HFFc6 (cell line): ENCODE measurements at places on chromosomes 6 and 20. TPM values are rescaled to one million over a fixed set of nuclear protein-coding genes. Genes with fewer than 3 reads are reported as not detected.

DNA sequence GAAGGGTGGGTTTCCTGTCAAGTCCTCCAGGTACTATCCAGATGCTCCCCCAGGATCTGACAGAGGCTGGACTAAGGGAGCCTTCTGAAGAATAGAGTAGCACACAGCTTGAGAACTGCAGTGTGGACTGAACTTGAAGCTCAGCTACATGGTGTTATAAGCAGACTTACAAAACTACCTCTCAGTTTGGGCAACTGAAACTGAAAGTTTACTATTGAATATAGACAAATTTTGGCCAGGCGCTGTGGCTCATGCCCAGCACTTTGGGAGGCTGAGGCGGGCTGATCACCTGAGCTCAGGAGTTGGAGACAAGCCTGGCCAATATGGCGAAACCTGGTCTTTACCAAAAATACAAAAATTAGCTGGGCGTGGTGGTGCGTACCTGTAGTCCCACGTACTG, 348.5 kb downstream of the PLCB1 start:
- H3K27me3 ChIP-seq: no peaks in the 10 kb centered on the region; the same call in 1 of the 2 replicates
- H3K4me1 ChIP-seq: no peaks in the 10 kb centered on the region

Gene MOXD1
- 85.0 to 162 TPM (median 109 TPM) in 3 replicates for total RNA-seq

Gene GPX5
- total RNA-seq: not detected in 3 replicates

Gene OXT
- not detected in 3 replicates for total RNA-seq

DNA sequence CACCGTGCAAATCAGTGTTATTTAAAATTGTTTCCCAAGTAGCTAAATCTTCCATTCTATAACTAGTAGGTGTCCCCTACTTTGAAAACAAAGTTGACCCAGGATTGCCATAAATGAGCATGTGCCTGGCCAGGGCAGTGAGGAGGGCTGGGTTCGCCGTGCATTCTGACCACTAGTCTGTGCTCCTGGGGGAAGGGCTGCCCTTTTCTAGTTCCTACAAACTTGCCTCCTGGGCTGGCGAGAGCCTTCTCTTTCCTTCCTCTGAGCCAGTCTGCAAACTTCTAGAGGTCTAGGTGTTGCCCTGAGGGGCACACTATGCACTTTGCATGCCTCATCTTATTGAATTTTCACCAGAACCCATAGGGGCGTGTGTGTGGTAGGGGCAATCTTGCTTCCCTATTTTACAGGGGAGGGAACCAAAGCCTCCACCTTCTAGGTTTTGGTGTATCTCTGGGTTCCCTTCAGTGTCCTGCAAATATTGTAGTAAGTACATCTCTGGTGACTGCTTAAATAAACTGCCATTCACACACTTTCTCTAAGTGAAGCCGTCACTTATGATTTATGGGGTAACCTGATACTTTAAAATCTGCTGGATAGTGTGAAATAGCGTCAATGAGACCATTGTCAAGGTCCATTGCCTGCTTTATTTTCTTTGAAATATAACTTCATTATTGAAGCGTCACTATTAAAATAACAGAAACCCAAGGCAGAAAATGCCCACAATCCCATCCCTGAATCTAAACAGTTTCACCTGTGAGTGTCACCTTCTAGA, 42.2 kb downstream of the CDH26 start:
- H3K4me3 ChIP-seq: no peak overlapping the region
- H3K27me3 ChIP-seq: peaks cover 33% of the 10 kb centered on the region
- peaks cover 8% of the 10 kb centered on the region for H3K4me1 ChIP-seq
- no peak for DNase-seq
- no peak overlapping the region for H3K27ac ChIP-seq

GRCh38 chr6:8749465-8749864, 314.1 kb upstream of the SLC35B3 start:
- H3K4me1 ChIP-seq: no peaks in the 10 kb centered on the region
- no peak overlapping the region for H3K4me3 ChIP-seq
- no peaks in the 10 kb centered on the region for H3K36me3 ChIP-seq
- no peaks in the 10 kb centered on the region for H3K27me3 ChIP-seq
- no peak overlapping the region for H3K27ac ChIP-seq

Gene MYBL2
- 9.4 and 20.4 TPM in 2 replicates for total RNA-seq

Gene BPIFB4
- not detected in 2 replicates for total RNA-seq

Gene POPDC3
- total RNA-seq: 13.4 to 23.3 TPM (median 15.1 TPM) in 3 replicates

Gene BTN1A1
- 0.18 TPM in 1 of 3 replicates, not detected in the others for total RNA-seq

GRCh38 chr6:127893541-127893940, 7.3 kb downstream of the THEMIS start:
- no peaks in the 10 kb centered on the region for H3K4me1 ChIP-seq
- no peak for DNase-seq
- H3K27me3 ChIP-seq: no peaks in the 10 kb centered on the region
- no peaks in the 10 kb centered on the region for H3K36me3 ChIP-seq

DNA sequence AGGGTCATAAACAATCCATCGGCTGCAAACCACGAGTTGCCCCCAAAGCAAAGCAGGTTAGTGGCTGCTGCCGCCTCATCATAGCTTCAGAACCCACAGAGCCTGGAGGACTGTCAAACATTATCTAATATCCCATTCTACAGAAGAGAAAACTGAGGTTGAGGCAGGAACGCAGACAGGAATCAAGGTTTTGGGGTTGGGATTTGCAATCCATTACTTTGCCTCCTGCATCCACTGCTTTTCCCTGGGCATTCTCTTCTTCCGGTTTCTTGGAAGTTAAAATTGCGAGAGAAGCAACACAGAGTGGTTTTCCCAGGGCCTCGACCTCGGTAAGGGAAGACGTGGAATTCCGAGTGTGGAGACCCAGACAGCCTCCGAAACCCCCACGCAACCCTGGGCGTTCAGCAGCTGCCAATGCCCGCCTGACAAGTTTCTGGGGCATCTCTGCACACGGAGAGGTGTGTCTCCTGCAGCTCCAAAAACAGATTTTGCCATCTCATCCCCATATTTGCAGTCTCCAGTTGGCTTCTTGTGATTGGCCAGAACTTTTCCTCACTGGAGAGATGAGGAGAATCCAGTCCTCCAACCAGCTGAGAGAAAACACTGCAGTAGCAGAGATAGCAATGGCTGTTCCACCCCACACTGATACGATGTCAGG, 45.5 kb upstream of the SNAP25 start:
- H3K4me3 ChIP-seq: peak overlapping the region; percentile 86
- H3K27ac ChIP-seq: no peak overlapping the region
- no peaks in the 10 kb centered on the region for H3K36me3 ChIP-seq
- peaks cover 3% of the 10 kb centered on the region for H3K27me3 ChIP-seq
- no peak for DNase-seq
- peaks cover 7% of the 10 kb centered on the region; the same call in 1 of the 2 replicates for H3K4me1 ChIP-seq

Gene SOX18
- not detected in 3 replicates for total RNA-seq

GRCh38 chr6:22526736-22527135, 42.6 kb upstream of the HDGFL1 start:
- H3K4me1 ChIP-seq: no peaks in the 10 kb centered on the region
- no peak overlapping the region for H3K4me3 ChIP-seq
- no peak overlapping the region for H3K27ac ChIP-seq

Gene CRISP2
- not detected in 3 replicates for total RNA-seq

DNA sequence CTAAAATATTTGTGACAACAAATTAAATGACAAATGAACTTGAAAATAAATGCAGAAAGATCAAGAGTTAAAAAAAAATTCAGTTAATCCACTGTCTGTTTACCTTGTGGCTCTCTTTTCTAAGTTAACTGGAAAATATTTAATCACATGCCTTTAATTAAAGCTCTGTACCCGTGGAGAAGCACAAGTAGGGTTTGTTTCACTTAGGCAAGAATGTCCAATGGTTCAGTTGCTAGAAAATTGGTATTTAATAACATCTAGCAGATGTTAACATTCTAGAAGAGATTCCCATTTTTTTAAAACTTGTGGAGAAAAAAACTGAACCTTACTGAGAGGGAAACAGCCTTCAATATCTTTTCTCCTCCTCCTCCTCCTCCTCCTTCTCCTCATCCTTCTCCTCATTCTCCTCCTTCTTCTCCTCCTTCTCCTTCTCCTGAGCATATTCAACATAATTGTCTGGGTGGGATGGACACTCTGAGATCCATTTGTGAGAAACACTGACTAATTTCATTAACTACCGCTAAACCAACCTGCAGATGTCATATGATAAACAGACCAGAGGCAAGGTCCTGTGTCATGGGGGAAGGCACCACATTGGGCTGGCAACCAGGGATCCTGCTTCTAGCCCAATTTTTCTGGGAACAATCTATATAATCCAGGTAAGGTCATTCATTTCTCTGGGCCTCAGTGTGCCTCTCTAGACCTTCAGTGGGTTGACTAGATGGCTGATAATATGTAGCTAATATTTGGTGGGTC, 44.1 kb upstream of the AKIRIN2 start:
- H3K27ac ChIP-seq: no peak overlapping the region
- no peak overlapping the region for H3K4me3 ChIP-seq
- H3K4me1 ChIP-seq: peaks cover 10% of the 10 kb centered on the region; the same call in 1 of the 2 replicates
- H3K27me3 ChIP-seq: peaks cover 6% of the 10 kb centered on the region; the same call in 1 of the 2 replicates
- no peaks in the 10 kb centered on the region for H3K36me3 ChIP-seq
- no peak for DNase-seq

GRCh38 chr6:101806241-101806640, 412.7 kb downstream of the GRIK2 start:
- peak; percentile 84 for DNase-seq
- peaks cover 57% of the 10 kb centered on the region for H3K4me1 ChIP-seq
- H3K27ac ChIP-seq: peak overlapping the region; percentile 67
- peak overlapping the region; percentile 27 for H3K4me3 ChIP-seq
- no peaks in the 10 kb centered on the region for H3K27me3 ChIP-seq

Gene HUS1B
- total RNA-seq: 0.24 TPM in 1 of 3 replicates, not detected in the others

DNA sequence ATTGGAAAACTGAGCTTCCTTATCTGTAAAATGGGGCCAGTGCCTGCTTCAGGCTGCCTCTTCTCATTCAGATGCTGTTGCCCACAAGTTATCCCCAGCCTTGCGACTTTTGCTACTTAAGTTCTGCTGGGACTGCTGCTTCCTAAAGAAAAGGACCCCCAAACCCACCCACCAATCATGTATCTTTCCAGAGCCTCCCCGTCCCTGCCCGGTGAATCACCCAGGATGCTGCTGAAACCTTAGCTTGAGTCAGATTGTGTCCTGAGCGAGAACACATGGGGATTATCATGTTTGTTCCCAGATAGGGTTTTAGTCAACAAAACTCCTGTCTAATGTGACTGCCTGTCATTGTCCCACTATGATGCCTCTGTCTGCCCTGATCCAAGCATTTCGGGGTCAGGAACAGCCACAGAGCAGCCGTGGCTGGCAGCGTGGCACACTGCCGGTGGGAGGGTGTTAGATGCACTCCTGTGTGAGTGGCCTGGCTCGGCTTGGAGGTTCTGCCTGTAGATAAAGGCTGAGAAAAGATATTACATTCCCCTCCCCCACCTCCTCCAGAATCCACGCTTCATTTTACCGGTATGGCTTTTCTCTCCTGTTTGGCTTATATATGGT, 79.9 kb downstream of the TOX2 start:
- peaks cover 8% of the 10 kb centered on the region for H3K4me1 ChIP-seq
- peaks cover 3% of the 10 kb centered on the region; the same call in 1 of the 2 replicates for H3K27me3 ChIP-seq
- peak overlapping the region; percentile 55; the same call in 1 of the 2 replicates for H3K4me3 ChIP-seq
- peak; percentile 41 for DNase-seq

DNA sequence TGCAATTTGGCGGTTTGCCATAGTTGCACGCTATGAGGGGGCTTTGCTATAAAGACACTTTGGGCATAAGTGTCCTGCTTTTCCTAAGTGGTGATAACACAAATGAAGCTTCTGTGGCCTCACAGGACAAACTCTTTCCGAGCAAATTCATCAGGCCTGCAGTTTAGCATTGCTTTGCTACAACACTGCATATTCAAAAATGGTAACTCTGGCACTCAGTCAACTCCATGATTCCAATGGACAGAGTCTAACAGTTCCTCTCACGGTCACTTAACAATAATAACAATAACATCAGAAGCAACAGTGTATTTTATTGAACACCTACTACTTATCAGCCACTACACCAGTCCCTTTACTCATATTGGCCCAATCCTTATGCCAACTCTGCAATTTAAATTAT, 222.5 kb downstream of the FRK start:
- H3K36me3 ChIP-seq: peaks cover 4% of the 10 kb centered on the region
- peaks cover 2% of the 10 kb centered on the region; the same call in 1 of the 2 replicates for H3K27me3 ChIP-seq
- H3K27ac ChIP-seq: no peak overlapping the region
- H3K4me1 ChIP-seq: no peaks in the 10 kb centered on the region
- H3K4me3 ChIP-seq: no peak overlapping the region
- DNase-seq: no peak

Gene GLP1R
- total RNA-seq: not detected in 3 replicates

DNA sequence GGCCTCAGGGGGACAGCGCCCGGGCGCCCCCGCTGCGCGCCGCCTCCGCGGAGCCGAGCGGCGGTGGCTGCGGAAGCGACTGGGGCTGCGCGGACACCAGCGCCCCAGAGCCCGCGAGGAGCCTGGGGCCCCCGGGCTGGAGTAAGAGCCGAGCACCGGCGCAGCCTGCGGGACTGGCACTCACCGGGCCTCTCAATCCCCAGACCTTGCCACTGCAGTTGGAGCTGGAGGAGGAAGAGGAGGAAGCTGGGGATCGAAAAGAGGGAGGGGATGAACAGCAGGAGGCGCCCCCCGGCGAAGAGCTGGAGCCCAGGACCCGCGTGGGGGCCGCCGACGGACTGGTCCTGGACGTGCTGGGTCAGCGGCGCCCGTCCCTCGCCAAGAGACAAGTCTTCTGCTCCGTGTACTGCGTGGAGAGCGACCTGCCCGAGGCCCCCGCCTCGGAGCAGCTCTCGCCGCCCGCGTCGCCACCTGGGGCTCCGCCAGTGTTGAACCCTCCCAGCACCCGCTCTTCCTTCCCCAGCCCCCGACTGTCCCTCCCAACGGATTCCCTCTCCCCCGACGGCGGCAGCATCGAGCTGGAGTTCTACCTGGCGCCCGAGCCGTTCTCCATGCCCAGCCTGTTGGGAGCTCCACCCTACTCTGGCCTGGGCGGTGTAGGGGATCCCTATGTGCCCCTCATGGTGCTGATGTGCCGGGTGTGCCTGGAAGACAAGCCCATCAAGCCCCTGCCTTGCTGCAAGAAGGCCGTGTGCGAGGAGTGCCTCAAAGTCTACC, 590 bp downstream of the RNF217 start:
- H3K27me3 ChIP-seq: peaks cover 2% of the 10 kb centered on the region; the same call in 1 of the 2 replicates
- peak overlapping the region; percentile 92 for H3K27ac ChIP-seq

DNA sequence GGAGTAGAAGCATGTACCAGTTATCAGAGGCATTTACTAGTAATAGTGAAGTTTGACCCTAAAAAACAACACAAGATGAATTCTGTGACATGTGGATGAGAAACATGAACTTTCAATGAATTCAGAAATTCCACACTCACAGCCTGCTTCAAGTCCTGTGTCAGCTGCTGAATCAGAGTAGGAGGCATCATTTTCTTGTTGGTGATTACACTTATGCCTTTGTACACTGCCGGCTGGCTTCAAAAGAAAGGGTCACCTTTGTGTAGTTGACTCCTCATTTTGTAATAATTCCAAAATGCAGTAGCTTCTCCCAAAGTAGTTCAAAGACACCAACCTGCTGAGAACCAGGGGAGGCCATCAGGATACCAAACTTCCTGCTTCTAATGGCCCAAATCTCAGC, 165.5 kb downstream of the BACH2 start:
- no peak overlapping the region for H3K4me3 ChIP-seq
- no peak overlapping the region for H3K27ac ChIP-seq
- no peaks in the 10 kb centered on the region for H3K36me3 ChIP-seq
- H3K4me1 ChIP-seq: peaks cover 6% of the 10 kb centered on the region; the same call in 1 of the 2 replicates

DNA sequence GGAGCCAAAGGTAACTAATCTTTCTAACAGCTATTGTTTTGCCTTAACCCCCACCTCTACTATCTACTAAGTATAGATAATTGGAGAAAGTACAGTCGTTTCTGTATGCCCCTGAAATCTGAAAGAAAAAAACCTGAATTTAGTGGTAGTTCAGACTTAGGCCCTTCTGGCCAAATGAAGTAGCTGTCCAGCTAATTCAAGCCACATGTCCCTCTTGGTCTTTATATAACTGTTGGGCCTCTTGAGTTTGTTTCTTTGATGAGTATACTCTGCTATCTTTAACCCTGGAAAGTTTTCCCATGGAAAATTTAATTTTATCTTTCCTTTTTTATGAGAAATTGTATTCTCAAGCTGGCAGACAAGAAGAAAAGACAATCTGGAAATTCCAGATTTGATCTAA, 73.0 kb upstream of the FAM8A1 start:
- DNase-seq: no peak
- no peaks in the 10 kb centered on the region for H3K4me1 ChIP-seq
- no peak overlapping the region for H3K27ac ChIP-seq
- no peak overlapping the region for H3K4me3 ChIP-seq
